ENCODE measurements at places on chromosomes 11 and 22.

DNA sequence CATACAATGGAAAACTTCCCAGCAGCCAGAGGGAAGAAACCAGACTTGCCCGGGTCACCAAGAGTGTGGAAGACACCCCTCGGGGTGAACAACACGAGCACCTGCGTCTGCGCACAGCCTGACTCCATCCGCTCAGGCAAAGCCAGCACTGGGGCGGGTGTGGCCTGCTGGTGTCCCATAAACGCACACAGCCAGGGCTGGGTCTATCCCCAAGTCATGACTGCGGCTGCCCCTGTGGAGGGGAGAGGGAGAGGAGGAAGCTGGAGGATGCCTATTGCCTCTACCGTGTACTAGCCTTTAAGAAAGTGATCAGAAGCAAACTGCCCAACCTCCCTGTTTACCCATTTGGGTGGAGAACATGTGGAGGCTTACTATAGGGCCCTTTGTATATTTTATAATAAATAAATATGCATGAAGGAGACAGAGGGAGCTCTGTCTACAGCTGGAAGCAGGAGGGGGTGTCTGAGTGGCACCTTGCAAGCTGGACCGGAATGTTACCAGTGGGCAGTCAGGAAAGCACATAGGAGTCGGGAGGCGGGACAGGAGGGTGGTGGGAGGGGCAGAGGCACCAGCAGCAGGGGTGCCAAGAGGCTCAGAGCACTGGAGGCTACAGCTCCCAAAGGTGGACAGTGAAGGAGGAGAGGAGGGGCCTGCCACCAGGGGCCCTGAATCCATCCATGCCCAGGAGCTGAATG is 79.6 kb downstream of the PHF21B start:
- no peak for DNase-seq

GRCh38 chr22:40728731-40729189 is 49.5 kb downstream of the MCHR1 start:
- DNase-seq: no peak

GRCh38 chr11:1228101-1228821 is 5.4 kb downstream of the MUC5B start:
- DNase-seq: no peak

DNA sequence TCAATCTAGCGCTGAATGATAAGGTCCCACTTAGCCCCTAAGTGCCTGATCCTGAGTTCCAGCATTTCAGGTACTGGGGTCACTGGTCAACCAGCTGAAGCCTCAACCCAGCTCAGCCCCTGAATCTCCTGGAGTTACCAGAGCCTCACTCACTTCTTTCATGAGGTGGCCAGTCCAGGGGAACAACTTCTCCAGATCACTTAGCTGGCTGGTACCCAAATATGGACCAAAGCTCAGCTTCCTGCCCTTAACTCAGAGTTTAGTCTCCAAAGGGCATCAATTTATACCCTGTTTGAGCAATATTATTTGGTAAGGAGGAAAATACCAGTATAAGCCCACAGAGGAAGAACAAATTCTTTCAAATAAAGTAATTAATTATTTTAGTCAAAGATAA is 105.6 kb downstream of the SLC1A2 start:
- DNase-seq: no peak

GRCh38 chr11:7414973-7415817 is 70.1 kb upstream of the OLFML1 start:
- no peak for DNase-seq

DNA sequence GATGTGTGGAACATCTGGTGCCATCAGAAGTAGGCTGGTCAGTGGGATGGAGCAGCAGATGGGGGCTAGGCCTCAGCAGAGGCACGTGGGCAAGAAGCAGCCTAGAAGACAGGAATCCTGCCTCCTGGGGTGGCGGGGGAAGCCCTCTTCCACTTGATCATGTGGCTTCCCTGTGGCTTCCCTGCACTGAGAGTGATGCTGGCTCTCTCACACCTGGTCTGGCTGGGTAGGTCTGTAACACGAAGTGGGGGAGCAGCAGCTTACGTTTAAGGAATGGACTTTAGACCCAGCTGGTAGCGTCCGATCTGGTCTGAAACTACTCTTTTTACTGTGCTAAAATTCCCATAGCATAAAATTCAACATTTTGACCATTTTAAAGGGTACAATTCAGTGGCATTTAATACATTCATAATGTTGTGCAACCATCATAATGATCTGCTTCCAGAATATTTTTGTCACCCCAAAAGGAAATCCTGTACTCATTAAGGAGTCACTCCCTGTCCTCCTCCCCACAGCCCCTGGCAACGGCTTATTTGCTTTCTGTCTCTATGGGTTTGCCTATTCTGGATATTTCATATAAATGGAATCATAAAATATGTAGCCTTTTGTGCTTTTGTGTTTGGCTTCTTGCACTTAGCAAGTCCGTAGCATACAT is 21.7 kb downstream of the PTPN5 start:
- DNase-seq: no peak

GRCh38 chr11:75400146-75400865 is 988 bp downstream of the RPS3 start:
- no peak for DNase-seq

- no peak for DNase-seq
Observed at GRCh38 chr22:35575116-35575748, 34.6 kb downstream of the RASD2 start.

DNA sequence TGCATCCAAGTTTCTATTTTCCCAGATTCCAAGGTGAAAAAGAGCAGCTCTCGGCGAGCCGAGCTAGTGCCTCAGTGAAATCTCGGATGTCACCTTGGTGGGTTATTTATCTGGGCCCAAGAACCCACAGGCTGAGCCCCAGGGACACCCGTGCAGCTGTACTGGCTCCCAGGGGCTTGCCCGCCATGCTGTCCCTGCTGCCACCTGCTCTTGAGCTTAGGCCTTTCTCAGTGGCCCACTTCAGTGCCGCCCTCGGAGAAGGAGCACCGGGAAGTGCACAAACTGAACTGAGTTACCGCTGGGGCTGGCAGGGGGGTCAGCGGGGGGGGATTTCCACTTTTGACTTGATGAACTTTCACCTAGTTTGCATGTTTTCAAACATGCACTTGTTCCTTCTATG is 27.9 kb downstream of the CPT1A start:
- DNase-seq: no peak

- no peak for DNase-seq
Observed at GRCh38 chr11:3133261-3134217, 31.6 kb downstream of the OSBPL5 start.

- no peak for DNase-seq
Observed at GRCh38 chr11:78943841-78944240, 369.2 kb upstream of the NARS2 start.

- DNase-seq: no peak
Observed at GRCh38 chr11:65454311-65454695, 31.7 kb downstream of the NEAT1 start.

GRCh38 chr22:17120711-17121232 is 388 bp downstream of the TMEM121B start:
- DNase-seq: no peak

Data from forelimb muscle (tissue), 1 donor.